ENCODE measurements at places on chromosomes 1 and 21. TPM values are rescaled to one million over a fixed set of nuclear protein-coding genes. Genes with fewer than 3 reads are reported as not detected.

The DIRAS3 gene
- total RNA-seq, result not detected

The FCRL1 gene
- not detected for total RNA-seq

The NBPF4 gene
- total RNA-seq, result 0.60 TPM

The NPR1 gene
- total RNA-seq, result not detected

The SPSB1 gene
- 10.3 TPM for total RNA-seq

Measured in RPMI7951 (cell line).